Prostate gland (tissue), 2 donors: ENCODE measurements at places on chromosomes 5 and 9. TPM values are rescaled to one million over a fixed set of nuclear protein-coding genes. Genes with fewer than 3 reads are reported as not detected.

The ADGRD2 gene
- 1.0 TPM for total RNA-seq

The NPR3 gene
- total RNA-seq = 4.3 TPM

The BASP1 gene
- total RNA-seq = 346 TPM

The SLC6A19 gene
- 0.17 TPM for total RNA-seq

The GABRA6 gene
- total RNA-seq = 6.1 TPM

The OR2V2 gene
- not detected for total RNA-seq

- no peaks in the 10 kb centered on the region for H3K4me1 ChIP-seq
- no peaks in the 10 kb centered on the region for H3K36me3 ChIP-seq
- no peak overlapping the region for H3K4me3 ChIP-seq
- H3K27ac ChIP-seq = no peak overlapping the region
- DNase-seq = no peak
These were observed 17.8 kb downstream of the ZNF131 start for GRCh38 chr5:43138512-43138893.

DNA sequence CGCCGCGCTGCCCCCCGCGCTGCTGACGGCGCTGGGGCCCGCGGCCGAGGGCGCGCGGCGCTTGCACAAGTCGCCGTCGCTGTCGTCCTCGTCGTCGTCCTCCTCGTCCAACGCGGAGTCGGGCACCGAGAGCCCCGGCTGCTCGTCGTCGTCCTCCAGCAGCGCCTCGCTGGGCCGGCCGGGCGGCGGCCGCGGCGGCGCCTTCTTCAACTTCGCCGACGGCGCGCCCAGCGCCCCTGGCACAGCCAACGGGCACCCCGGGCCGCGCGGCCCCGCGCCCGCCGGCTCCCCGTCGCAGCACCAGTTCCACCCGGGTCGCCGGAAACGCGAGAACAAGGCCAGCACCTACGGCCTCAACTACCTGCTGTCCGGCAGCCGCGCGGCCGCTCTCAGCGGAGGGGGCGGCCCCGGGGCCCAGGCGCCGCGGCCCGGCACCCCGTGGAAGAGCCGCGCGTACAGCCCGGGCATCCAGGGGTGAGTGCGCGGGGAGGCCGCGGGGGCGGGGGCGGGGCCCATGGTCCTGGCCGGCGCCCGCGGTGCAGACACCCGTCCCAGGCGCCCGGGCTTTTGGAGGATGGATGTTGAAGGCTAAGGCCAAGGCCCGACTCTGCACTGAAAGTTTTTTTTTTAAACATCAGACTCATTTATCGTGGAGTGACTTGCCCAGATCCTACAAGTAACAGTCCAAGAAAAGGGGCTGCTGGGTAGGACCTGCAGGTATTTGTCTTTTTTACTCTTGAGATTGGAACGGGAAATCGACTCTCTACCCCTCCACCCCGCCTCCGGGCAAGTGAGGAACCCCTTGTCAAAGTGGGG, 1.2 kb downstream of the TENT4A start:
- peak overlapping the region; percentile 61 for H3K4me3 ChIP-seq
- no peaks in the 10 kb centered on the region for H3K27me3 ChIP-seq
- no peak for DNase-seq
- H3K27ac ChIP-seq = peak overlapping the region; percentile 74
- H3K4me1 ChIP-seq = peaks cover 12% of the 10 kb centered on the region
- H3K36me3 ChIP-seq = no peaks in the 10 kb centered on the region

DNA sequence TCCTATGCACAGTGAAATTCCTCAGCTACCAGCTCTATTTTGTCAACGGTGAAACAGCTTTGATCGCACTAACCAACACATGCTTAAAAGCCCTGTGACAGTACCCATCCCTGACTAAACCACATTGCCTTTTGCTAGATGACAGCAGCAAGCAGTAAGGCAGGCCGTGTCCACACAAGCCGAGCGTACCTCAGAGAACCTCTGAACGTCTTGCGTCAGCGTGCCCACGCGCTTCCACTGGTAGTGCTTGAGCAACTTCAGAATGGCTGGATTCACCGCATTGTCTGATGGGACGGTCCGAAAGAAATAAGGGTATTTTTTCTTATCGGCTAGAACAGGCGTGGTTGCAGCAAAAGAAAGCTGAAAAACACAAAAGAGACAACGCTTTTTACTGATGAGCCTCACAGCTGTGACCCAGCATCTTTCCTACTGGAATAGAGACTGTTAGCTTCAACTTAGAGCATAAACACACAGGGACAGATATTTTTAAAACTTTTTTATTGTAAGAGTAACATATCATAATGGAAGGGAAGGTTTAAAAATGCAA, 167.0 kb downstream of the GABBR2 start:
- H3K4me1 ChIP-seq = no peaks in the 10 kb centered on the region
- no peaks in the 10 kb centered on the region for H3K27me3 ChIP-seq
- DNase-seq = no peak
- no peak overlapping the region for H3K4me3 ChIP-seq

GRCh38 chr9:93697352-93698139, 121.2 kb downstream of the PHF2 start:
- H3K4me1 ChIP-seq = no peaks in the 10 kb centered on the region
- no peak for DNase-seq
- H3K27ac ChIP-seq = no peak overlapping the region
- H3K36me3 ChIP-seq = no peaks in the 10 kb centered on the region

GRCh38 chr5:14741801-14742440, 77.4 kb downstream of the OTULIN start:
- H3K4me3 ChIP-seq = no peak overlapping the region
- no peaks in the 10 kb centered on the region for H3K27me3 ChIP-seq
- peak overlapping the region; percentile 57 for H3K27ac ChIP-seq

DNA sequence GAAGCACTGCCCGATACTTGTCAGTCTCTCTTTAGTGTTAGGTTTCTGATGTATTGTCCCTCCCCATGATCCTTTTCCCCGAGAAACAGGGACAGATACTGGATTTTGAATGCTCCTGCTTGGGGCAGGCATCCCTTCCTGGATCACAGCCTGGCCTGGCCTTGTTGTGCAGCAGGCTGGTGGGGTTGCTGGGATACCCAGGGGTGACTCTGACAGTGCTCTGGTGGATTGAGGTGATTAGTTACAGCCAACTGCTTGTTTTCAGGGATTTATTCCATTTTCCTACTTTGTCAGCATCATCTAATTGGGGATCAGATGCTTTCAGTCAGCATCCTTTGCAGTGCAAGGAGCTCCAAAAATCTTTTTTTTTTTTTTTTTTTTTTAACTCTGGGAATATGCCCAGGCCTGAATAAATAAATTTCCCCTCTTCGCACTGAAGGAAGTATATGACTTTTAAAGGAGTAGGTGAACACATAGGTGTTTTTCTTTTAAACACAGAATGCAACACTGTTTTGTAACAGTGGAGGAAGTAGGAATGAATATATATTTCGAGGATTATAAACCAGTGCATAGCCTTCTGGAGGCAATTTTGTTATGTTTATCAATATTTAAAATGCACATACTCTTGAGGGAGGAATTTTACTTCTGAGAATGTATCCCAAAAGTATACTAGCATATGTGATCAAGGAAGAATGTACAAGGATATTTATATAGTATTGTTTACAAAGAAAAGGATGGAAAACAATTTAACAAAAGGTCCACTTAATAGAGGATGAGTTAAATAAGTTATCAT, 127.3 kb upstream of the ELL2 start:
- no peaks in the 10 kb centered on the region for H3K36me3 ChIP-seq
- no peak overlapping the region for H3K27ac ChIP-seq
- H3K4me1 ChIP-seq = no peaks in the 10 kb centered on the region
- no peak for DNase-seq

DNA sequence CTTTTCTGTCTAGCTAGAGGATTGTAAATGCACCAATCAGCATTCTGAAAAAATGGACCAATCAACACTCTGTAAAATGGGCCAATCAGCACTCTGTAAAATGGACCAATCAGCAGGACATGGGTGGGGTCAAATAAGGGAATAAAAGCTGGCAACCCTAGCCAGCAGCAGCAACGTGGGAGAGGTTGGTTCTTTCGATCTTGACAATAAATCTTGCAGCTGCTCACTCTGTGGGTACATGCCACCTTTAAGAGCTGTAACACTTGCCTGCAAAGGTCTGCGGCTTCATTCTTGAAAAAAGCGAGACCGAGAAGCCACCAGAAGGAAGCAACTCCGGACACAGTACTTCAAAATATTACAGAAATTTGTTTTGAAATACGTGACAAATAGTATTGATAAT, 424.6 kb upstream of the CDH9 start:
- no peak overlapping the region for H3K27ac ChIP-seq
- H3K4me1 ChIP-seq = no peaks in the 10 kb centered on the region
- no peaks in the 10 kb centered on the region for H3K27me3 ChIP-seq
- H3K36me3 ChIP-seq = no peaks in the 10 kb centered on the region

DNA sequence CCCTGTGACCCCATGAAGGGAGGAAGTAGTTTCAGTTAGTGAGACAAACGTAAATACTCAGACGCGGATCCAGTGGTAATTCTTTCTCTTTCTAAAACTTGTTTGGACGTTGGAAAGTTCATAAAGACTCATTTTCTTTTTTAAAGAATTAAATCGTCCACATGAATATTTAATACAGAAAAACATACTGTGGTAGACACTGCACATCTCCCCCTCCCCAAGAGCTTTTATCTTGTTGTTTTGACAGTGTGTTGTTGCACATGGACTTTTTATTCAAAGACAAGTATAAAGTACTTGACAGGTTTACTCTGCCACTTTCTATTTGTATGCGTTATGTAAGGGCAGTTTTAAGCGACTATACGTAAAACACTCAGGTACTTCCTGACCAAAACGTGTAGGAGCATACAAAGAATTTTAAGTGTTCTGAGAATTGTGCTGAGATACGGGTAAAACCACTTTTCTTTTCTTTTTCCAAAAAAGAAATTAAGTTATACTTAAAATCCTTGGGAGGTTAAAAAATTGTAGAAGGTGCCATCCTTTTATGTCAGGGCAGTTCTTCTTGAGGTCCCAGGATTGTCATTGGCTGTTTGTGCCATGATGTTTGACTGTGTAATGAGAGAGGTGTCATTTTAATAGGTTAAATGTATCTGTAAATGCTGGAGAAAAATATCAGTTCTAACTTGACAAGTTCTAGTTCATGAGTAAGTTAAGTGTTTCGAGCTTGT, 1.3 kb downstream of the NIPBL start:
- no peaks in the 10 kb centered on the region for H3K27me3 ChIP-seq
- H3K27ac ChIP-seq = peak overlapping the region; percentile 98
- no peaks in the 10 kb centered on the region for H3K36me3 ChIP-seq
- DNase-seq = no peak
- no peaks in the 10 kb centered on the region for H3K4me1 ChIP-seq

- no peaks in the 10 kb centered on the region for H3K27me3 ChIP-seq
- peak; percentile 11 for DNase-seq
- H3K27ac ChIP-seq = no peak overlapping the region
- no peak overlapping the region for H3K4me3 ChIP-seq
- no peaks in the 10 kb centered on the region for H3K36me3 ChIP-seq
- H3K4me1 ChIP-seq = no peaks in the 10 kb centered on the region
These were observed 172.8 kb downstream of the RFK start for GRCh38 chr9:76221423-76221822.

GRCh38 chr5:132258102-132259068, 889 bp downstream of the PDLIM4 start:
- no peak for DNase-seq
- H3K27ac ChIP-seq = peak overlapping the region; percentile 88
- no peaks in the 10 kb centered on the region for H3K27me3 ChIP-seq
- peaks cover 10% of the 10 kb centered on the region for H3K4me1 ChIP-seq
- no peaks in the 10 kb centered on the region for H3K36me3 ChIP-seq

- no peak overlapping the region for H3K4me3 ChIP-seq
- no peaks in the 10 kb centered on the region for H3K4me1 ChIP-seq
- no peak for DNase-seq
These were observed 61.1 kb downstream of the FRMD3 start for GRCh38 chr9:83477120-83477519.

DNA sequence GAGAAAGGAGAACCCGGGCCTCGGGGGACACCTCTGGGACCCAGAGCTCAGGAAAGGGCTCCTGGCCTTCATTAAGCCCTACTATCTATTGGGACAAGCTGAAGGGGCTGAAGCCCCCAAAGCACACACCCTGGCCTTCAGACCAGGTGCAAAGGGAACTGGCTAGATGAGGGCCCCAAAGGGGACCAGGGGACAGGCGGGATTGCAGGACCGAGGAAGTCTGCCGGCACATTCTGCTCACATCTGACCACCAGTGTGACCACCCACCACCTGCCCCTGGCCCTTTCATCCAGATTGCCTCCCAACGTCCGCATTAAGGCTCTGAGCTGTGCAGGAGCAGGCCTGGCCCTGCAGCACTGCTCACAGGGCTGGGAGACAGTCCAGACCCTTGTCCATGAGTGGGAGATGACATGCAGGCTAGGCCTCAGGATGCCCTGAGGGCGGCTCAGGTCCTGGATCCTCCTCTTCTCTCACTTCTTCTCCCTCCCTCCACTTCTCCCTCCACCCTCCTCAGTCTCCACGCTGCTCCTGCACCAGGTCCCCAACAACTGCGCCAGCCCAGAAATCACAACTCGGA, 19.2 kb downstream of the PSD2 start:
- no peaks in the 10 kb centered on the region for H3K4me1 ChIP-seq
- no peaks in the 10 kb centered on the region for H3K27me3 ChIP-seq
- DNase-seq = no peak
- no peaks in the 10 kb centered on the region for H3K36me3 ChIP-seq

- H3K27ac ChIP-seq = no peak overlapping the region
- DNase-seq = no peak
- H3K36me3 ChIP-seq = no peaks in the 10 kb centered on the region
- H3K27me3 ChIP-seq = no peaks in the 10 kb centered on the region
- H3K4me1 ChIP-seq = no peaks in the 10 kb centered on the region
- H3K4me3 ChIP-seq = no peak overlapping the region
These were observed 235.7 kb downstream of the CDK5RAP2 start for GRCh38 chr9:120344230-120344629.

DNA sequence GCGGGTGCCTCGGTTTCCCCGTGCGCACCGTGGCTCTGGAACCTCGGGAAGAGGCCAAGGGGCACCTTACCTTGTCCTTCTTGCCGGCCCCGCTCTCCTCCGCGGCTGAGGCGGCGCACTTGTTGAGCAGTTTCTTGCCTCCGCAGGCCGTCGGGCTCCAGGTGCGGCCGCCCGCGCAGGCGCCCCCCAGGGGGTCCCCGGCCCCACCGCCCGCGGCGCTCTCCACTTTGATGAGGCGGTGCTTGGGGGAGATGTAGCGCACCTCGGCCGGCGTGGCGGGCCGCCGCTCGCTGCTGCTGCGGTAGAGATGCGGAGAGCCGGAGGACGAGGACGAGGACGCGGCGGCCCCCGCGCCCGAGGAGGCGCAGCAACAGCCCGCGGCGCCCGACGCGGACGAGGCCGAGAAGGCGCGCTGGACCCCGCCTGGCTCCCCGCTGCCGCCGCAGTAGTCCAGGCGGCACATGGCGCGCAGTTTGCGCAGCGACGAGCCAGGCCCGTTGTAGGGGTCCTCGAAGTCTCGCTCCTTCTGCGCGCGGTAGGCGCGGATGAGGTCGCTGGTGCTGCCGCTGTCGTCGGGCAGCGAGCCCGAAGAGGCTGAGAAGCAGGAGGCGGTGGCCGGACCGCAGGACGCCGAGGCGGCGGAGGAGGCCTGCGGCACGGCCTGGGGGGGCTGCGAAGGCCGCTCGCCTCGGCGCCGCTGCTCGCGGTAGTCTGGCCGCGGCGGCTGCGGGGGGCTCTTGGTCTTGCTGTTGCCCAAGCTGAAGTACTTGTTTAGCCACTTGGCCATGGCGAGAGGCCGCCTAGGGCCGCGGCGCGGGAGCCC, 957 bp downstream of the SHB start:
- peak overlapping the region; percentile 90 for H3K27ac ChIP-seq
- no peak for DNase-seq
- peaks cover 9% of the 10 kb centered on the region for H3K4me1 ChIP-seq
- peak overlapping the region; percentile 93 for H3K4me3 ChIP-seq
- no peaks in the 10 kb centered on the region for H3K27me3 ChIP-seq
- no peaks in the 10 kb centered on the region for H3K36me3 ChIP-seq
